NT2/D1 (cell line): ENCODE measurements at places on chromosomes 12 and 14.
A peak's percentile ranks its signal among the peaks of the same experiment; 100 is the strongest.

DNA sequence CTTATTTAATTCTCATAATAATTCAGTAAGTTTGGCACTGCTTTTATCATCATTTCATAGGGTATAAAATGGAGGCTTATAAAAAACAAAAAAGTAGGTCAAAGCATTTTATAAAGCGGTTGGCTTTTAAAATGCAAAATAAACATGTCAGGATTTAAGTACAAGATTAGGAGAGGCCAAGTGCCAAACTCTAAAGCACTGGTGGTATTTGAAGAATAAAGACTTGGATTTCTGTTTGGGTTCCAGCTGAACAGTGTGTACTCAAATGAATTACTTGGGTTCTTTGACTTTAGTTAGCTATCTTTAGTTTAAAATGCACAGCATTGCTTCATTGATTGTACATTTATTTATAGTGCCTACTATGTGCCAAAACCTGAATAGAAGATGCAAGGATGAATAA, 966.6 kb upstream of the SEL1L start:
- no peak for DNase-seq

- DNase-seq: peak; percentile 57
Measured at GRCh38 chr12:89353188-89353822, 1.0 kb upstream of the DUSP6 start.

DNA sequence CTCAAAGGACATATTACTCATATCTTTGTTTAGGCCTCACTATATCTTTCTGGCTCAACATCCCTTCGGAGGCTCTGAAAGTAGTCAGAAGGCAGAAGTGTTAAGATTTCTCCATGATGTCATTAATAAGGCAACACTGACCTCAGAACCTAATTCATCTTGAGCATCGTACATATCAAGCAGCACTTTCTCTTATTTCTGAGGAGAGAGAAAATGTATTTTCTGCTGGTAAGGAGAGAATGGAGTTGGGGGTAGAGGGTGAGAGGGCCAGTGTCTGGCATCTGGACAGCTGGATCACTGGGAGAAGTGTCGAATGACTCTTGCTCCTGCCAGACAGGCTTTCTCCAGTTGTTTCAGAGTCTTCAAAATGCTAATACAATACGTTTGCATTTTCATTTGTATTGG, 213.2 kb upstream of the PRICKLE1 start:
- no peak for DNase-seq

DNA sequence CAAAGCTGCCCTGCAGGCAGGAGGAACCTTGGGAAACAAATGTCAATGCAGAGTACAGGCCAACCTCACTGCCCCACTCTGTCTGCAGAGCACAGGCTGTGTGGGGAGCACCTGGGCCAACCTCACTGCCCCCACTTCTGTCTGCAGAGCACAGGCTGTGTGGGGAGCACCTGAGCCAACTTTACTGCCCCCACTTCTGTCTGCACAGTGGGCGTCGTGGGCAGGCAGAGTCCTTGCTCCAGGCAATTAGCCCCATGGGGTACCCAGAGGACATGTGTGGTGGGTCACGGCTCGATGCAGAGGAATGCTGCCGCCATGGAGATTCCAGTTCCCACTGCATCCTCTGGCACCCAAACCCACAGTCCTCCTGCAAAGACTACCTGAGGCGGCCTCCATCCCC, 26.2 kb downstream of the BRF1 start:
- no peak for DNase-seq

- no peak for DNase-seq
Measured at GRCh38 chr12:65821336-65821735, 2.9 kb upstream of the HMGA2 start.

DNA sequence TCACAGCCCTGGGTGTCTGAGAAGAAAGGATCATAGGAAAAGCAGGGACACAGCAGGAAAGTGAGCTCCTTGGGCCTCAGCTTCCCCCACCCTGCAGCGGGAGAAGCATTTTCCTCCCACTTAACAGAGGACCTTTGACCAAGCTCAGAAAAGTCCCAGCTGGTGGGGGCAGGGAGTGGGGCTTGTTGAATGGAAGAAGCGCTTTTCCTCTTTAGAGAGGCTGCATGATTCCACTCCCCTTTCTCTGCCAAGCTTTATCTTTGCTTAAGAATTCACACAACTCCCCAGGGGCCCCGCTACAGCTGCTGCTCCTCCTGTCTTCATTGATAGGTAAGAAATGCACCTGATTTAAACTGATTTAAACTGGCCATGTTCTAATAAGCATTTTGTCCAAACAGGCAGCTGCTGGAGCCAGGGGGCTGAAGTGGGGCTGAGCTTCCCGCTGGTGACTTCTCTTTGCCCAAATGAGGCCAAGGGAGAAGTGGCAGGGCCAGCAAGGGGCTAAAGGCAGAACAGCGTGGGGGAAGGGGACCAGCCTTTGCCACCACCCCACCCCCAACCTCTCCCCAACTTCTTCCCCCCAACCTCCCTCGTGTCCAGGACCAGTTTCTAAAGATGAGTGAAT, 1.7 kb upstream of the PAPLN start:
- no peak for DNase-seq

GRCh38 chr14:101992708-101993107, 28.3 kb downstream of the DYNC1H1 start:
- DNase-seq: no peak

- DNase-seq: no peak
Measured at GRCh38 chr12:121279507-121279915, 17.0 kb downstream of the CAMKK2 start.

DNA sequence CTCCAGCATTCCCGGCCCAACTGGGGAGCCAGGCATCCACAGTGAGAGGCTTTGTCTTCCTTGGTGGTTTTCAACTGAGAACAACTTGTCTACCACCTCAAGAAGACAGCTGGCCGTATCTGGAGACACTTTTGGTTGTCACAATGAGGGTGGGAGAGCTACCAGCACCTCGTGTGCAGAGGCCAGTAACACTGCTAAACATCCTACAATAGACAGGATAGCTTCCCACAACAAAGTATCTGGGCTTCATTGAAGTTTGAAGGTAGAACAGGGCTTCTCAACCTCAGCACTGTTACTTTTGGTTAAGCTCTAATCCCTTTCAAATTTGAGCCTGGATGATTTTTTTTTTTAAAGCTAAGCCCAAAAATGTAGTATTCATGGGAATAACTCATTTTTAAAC, 10.9 kb downstream of the SLC7A8 start:
- no peak for DNase-seq

DNA sequence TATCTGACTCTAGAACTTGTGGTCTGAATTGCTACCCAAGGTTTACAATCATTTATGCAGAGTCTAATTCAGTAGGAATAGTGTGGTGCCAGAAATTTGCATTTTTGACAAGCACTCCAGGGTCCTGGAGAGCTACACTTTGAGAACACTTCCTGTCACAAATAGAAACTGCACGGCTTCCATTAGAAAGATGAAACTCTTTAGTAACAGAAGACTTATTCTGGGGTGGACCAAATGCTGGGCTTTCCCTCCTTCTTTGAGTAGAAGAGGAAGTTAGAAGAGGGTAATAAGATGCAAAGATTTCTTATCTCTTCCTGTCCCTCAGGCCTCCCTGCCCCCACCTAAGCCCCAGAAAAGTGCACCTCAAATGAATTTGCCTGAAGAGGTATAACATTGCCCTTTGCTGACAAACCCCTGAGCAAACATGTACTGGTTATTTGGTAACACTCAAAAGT, 28.4 kb downstream of the DGLUCY start:
- no peak for DNase-seq
